ENCODE measurements at places on chromosomes 13 and 19.

- no peak for DNase-seq
Measured at GRCh38 chr19:41637484-41637883, 10.6 kb upstream of the CEACAM4 start.

GRCh38 chr13:27789495-27790303 is 2.6 kb upstream of the GSX1 start:
- no peak for DNase-seq

DNA sequence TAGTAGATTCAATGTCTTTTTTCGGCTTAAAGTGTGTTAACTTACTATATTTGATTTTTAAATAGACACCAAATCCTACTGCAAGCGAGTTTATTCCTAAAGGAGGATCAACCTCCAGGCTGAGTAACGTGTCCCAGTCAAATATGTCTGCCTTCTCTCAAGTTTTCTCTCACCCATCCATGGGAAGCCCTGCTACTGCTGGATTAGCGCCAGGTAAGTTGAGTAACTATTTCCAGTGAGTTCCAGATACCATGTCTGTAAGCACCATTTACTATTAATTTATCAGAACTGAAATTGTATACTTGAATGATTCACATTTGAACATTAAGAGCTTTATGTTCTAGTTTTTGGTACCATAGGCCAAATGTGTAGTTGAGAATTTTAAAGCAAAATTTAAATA is 81.8 kb downstream of the PAN3 start:
- DNase-seq, result no peak

DNA sequence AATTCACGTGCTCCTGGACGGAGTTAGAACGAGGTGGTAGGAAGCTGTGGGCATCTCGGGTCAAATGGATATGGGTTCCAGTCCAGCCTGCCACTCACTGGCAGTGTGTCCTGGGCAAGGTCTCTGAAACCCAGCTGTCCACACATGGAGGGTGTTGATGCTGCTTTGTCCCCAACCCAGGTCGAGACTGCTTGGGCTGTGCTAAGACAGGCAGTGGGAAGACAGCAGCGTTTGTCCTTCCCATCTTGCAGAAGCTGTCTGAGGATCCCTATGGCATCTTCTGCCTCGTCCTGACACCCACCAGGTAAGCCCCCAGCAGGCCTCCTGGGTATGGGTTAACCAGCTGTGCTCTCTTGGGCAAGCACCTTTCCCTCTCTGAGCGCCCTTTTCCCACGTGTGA is 885 bp downstream of the DDX49 start:
- no peak for DNase-seq

DNA sequence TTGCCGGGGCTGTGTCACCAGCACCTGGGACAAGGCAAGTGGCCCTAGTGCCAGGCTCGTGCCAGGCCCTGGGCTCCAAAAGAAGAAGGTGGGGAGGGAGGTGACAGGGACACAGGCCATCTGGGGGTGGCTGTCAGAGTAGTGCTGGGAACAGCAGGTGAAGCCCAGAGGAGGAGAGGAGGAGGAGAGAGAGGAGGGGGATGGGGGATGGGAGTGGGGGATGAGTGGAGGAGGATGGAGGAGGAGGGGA is 18.7 kb downstream of the LSM4 start:
- peak; percentile 72 for DNase-seq

- no peak for DNase-seq
Measured at GRCh38 chr13:44050450-44051063, 170.9 kb downstream of the LACC1 start.

GRCh38 chr13:32976912-32977311 is 39.3 kb upstream of the KL start:
- no peak for DNase-seq

DNA sequence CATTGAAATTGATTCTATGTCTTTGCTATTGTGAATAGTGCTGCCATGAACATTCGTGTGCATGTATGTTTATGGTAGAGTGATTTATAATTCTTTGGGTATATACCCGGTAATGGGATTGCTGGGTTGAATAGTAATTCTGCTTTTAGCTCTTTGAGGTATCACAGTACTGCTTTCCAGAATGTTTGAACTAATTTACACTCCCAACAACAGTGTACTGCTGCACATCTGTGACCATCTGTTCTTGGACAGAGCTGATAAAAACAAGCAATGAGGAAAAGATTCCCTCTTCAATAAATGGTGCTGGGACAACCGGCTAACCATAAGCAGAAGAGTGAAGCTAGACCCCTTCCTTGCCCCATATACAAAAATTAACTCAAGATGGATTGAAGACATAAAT is 231.0 kb downstream of the MYO16 start:
- DNase-seq, result no peak

DNA sequence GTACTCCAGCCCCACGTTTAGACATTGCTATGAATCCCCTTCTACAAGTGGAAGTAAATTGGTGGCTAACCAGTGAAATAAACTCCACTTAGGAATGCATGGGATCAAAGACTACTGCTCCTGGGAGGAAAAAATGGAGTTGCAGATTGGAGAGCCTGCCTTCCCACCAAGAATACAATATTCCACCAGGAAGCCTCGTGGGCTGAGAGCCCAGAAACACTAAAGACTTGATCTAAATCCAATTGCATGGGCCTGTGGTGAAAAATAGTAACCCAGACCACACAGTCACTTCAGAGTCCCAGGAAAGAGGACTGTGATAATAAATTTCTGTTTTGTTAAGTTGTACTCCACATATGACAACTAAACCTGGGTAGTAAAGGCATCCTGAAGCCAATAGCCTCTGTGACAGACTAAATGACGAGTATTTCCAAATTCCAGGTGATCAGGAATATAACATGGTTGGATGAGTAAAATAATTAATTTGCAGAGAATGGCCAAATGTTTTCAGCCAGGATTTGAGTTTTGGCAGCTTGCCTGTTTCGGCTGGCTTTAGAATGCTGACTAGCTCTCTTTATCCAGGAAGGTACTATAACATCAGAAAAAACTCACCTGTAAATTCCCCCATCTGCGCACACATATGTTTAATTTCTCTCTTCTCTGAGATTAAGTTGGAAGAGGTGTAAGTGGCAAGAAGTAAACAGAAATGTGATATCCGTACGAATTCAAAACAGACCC is 480.3 kb downstream of the LIG4 start:
- DNase-seq, result no peak

- DNase-seq, result no peak
Measured at GRCh38 chr13:75196147-75196837, 285.7 kb downstream of the TBC1D4 start.

DNA sequence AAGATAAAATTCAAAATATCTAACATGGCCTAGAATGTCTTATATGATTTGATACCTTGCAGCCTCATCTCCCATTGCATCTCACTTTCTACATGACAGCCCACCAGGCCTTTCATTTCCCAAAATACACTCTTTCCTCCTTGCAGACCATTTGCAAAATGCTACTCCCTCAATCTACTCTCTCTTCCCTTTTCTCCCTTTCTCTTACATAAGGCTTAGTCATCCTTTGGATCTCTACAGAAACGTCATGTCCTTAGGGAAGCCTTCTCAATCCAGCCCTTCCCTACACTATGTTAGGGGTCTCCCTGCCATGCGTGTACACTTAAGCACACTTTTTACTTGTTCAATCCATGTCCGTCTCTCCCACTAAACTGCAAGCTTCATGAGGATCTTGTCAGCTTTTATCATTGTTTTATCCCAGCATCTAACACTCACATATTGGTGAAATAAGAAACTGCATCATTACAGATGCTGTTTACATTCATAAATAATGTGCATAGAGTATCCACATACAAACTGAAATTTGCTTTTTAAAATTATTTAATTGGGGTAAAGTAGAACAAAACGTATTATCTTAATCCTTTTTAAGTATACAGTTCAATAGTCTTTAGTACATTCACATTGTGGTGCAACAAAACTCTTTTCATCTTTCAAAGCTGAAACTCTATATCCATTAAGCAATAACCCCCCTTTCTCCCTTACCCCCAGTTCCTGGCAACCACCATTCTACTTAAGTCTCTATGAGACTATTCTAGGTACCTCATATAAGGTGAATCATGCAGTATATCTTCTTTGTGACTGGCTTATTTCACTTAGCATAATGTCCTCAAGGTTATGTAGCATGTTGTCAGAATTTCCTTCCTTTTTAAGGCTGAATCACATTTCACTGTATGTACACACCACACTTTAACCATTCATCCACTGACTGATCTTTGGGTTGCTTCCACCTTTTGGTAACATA is 11.5 kb upstream of the WBP4 start:
- no peak for DNase-seq

GRCh38 chr13:33467556-33467955 is 182.0 kb upstream of the STARD13 start:
- no peak for DNase-seq

DNA sequence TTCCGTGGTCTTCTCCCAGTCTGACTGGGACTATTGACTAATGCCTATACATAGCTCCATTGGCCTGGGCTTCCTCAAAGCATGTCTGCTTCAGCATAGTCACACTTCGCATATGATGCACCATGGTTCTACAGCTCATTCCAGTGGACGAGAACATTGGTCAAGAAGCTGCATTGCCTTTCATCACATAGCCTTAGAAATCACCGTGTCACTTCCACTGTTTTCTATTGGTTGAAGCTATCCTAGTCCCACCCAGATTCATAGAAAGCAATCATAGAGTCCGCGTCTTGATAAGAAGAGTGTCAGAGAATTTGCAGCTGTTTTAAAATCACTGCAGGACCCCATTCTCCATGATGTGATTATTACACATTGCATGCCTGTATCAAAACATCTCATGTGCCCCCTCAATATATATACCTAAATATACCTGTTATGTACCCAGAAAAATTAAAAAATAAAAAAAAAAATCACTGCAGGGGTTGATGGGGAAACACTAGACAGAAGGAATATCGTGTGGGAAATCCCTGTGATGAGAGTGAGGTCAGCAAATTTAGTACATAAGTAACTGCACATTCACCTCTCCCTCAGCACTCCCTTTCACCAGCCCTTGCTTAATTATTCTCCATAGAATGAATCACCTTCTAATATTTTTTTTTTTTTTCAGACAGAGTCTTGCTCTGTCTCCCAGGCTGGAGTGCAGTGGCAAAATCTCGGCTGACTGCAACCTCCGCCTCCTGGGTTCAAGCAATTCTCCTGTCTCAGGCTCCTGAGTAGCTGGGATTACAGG is 2.2 kb upstream of the ARHGAP33 start:
- DNase-seq, result no peak

DNA sequence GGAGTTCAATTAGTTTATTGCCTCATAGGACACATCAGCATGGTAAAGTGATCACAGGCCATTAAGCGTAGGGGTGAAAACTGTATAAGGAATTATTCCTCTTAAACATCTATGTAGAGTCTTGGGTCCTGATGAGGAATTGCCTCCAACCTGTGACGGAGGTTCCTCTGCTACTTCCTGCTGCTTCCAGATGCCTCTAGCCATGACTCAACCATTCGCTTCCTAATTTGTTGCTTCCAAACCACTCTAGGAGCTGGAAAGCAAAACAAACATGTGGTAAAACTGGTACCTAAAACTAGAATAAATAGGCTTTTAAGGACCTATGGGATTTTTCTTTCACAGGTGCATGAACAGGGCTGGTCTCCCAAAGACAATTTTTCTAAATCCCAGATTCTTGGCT is 253.8 kb downstream of the KLF12 start:
- DNase-seq, result no peak

DNA sequence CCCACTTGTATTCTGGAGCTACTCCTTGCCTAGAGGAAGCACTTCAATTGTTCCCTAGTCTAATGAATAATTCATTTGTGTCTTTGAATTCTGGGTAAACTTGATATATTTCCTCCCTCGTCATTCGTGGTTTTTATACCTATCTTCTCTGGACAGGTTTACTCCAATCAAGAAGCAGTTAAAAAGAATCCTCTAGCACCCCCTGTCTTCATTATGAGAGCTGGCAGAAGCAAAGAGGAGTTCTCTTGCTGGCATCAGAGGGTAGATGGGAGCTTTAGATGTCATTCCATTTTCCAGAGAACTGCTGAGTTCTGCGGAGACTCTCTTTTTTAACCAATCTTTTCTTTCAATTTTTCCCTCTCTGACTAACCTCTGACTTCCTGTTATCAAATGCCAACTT is 627.7 kb downstream of the FGF9 start:
- no peak for DNase-seq

DNA sequence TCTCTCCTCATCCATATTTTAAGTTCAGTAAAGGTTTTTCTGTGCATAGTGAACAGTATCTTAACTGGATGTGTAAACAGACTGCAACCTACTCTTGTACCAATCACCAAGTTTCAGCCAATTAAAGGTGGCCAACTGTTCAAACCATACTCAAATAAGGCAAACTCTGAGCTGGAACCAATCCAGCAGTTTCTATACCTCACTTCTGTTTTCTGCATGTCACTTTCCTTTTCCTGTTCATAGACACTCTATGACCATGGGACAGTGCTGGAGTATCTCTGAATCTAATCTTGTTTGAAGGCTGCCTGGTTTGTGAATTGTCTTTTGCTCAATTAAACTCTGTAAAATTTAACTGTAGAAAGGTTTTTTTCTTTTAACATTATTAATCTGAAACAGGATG is 470.3 kb upstream of the SLITRK6 start:
- DNase-seq, result no peak

- DNase-seq, result no peak
Measured at GRCh38 chr13:29693275-29693945, 97.9 kb upstream of the SLC7A1 start.

- no peak for DNase-seq
Measured at GRCh38 chr13:23632741-23633140, 62.5 kb downstream of the TNFRSF19 start.

- DNase-seq, result no peak
Measured at GRCh38 chr13:78686461-78686860, 27.5 kb upstream of the OBI1 start.

DNA sequence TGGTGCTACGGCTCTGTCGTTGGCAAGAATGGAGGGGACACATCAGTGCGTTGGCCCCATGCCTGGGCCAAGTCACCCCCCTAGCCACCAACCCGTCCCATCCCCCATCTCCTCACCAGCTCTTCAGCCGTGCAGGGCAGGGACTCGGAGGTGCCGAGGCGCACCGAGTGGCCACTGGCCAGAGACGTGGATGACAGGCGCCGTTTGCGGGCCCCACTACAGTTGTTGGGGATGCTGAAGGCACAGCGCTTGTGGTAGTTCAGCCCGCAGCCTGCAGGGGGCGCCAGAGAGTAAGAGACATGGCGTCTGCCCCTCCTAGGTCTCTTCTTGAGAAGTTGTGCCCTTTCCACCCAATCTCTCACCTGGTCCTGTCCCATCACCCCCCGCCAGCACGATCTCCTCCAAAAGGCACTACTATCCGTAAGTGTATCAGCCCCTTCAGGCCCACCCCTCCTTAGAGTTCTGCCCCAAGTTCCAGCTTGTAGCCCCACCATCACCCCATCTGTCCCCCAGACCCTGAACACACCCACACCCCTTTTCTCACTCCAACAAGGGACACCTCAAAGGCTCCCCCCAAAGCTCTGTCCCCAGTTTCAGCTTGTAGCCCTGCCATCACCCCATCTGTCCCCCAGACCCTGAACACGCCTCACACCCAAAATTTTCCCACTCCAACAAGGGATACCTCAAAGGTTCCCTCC is 12.4 kb downstream of the PRKD2 start:
- peak; percentile 69 for DNase-seq

- DNase-seq, result no peak
Measured at GRCh38 chr13:103931885-103932284, 865.7 kb upstream of the SLC10A2 start.

Measured in WERI-Rb-1 (cell line).